Stimulated activated CD4-positive, alpha-beta T cell treated with anti-CD3 and anti-CD28 coated beads, TNF-alpha, amount 100 ng/mL, for 1 hour (primary cell): ENCODE measurements at places on chromosomes 5 and 9.

DNA sequence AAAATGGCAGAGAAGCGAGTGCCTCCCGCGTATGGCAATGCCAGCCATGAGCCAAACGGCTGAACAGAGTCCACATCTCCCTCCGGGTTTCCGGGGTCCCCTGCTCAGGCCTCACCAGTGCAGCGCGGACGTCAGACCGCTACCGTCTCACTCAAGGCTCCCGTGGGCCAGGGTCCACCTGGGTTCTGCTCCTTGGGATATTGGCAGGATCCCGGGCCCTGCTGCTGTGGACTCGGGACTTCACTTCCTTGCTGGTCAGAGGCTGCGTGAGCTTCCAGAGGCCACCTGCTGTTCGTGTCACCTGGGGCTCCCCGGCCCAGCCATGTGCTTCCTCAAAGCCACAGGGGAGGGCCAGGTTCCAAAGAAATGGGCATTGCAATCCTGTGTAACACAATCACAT is 38.4 kb upstream of the CLPTM1L start:
- no peak for DNase-seq

DNA sequence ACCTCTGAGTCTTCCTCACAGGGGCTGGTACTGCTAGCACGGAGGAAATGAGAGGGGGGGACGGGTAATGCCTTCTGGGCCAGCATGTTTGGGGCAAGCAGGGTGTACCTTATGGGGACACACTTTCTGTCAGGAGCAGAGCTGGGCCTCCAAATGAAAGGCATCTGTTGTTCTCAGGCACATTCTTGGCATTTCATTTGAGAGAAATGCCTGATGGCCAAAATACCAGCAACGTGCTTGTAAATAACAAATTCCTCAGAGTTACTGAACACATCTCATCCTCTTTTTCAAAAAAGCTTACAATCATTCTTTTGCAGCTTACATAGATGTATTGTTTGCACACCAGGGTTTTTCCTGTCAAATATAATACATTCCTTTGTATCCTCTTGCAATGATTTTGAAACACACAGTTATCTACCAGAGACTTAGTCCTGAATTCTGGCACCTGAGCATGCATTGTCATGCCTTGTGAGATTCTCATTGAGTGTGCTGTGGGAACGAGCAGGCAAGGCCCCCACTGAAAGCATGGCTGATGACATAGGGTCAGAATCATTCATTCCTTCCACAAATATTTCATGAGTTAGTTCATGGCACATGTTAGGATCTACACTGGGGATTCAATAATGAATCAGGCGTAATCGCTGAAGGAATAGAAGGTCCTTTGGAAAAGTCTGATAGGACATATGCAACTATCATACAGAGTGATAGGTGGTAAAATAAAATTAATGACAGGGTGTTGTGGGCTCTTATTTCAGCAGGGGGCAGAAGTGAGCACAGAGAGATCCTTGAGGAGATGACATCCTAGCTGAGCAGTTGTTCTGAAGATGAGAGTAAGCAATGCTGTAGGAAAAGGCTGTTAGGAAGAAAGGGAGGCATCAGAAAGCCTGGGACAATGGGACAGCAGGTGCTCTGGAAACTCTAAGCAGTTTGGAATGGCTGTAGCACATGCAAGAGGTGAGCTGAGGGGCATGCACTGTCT is 260.9 kb upstream of the TUT7 start:
- DNase-seq = no peak

GRCh38 chr5:178271726-178272479 is 39.3 kb upstream of the PHYKPL start:
- DNase-seq = no peak

DNA sequence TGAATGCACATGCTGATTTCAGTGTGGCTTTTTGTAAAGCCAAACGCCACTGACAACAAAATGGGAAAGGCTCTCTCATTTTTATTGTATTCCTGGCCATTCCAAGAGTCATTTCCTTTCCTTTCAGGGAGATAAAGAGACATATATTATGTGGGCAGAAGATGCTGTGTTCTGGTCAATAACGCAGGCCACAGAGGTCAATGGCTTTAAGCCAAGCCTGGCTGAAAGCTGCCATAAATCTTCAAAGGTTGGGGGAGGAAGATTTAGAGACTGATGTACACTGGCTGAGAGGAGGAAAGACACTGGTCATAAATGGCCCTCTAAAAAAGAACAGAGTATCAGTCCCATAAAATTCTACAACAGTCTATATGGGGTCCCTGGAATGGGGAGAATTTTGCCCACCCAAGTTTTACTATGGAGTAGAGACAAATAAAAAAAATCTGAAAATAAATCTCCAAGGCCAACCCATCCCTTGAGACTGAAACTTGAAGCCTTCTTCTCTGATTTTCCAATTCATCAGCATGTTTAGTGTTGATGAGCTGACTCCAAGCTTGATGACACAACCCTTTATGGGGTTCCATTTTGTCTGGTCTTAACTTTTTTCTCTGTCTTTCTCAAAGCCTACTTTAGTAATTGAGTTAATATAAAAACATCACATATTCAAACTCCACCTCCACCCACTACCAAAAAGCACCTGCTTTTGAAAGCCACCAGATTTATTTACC is 152.1 kb upstream of the SLC24A2 start:
- no peak for DNase-seq

DNA sequence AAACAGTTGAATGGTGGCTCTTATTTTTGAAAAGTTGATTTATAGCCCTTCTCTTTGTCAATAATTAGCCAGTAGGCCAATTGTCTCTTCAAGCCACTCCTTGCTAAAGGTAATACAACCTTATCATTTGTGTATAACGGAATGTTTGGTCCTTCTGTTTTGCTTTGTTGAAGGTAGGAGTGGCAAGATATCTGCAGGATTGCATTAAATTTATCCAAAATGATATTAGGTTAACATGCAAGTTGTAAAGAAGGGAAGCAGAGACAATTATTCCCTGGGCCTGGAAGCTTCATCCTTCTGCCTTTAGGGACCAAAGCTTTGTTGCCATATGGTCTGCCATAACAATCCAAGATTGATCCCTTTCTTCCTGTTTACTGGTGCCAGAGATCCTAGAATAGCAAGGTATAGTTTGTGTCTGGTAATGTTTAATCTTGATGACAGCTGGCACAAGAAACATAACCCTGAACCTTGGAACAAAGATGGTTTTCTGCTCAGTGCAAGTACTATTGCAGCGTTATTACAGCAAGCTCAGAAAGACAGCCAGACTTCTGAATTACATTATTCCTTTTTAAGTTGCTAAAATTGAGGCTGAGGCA is 15.5 kb upstream of the FSD1L start:
- DNase-seq = no peak

GRCh38 chr9:34114436-34114835 is 12.1 kb downstream of the DCAF12 start:
- no peak for DNase-seq

- no peak for DNase-seq
Measured at GRCh38 chr9:84897362-84898094, 228.0 kb downstream of the NTRK2 start.

DNA sequence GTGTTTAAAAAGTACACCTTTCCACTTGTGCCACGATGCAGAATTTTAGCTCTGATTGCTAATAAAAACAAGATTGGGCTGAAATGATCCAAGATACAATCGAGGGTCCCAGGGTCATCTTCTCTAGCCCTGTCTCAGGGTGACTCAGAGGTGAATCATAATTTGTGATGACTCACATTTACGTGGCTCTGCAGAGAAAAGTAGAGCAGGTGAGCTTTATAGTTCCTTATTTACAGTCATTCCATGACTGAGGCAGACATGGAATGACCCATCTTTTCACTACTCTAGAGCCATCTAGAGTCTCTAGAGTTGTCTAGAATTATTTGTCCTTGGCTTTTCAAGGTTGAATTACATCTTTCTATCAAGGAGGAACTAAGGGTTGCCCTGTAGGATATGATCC is 155.2 kb downstream of the GAS1 start:
- DNase-seq = no peak

DNA sequence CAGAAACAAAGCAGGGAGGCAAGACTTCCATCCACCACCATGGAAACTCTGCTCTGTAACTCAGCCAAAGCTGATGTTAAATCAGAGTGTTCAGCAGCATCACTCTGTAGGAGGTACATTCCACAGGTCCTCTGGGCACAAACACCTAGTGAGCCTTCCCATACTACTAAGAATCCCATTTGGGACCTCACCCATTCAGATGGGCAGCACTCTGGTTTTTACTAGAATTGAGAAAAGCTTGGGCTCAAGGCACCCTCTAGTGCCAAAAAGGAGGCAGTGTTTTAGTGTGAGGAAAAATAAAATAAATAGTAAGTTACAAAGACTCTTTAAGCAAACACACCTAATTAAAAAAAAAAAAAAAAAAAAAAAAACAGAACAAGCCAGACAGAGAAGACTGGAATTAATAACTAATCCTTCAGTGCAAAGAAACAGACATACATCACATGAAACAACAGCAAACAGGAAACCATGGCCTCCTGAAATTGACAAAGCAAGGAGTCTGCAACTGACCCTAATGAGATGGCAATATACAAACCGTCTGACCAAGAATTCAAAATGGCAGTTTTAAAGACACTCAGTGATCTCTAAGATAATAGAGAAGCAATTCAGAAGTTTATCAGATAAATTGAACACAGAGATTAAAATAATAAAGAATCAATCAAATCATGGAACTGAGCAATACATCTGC is 159.5 kb downstream of the GNA14 start:
- DNase-seq = no peak

- no peak for DNase-seq
Measured at GRCh38 chr9:83656952-83657351, 34.0 kb downstream of the IDNK start.

DNA sequence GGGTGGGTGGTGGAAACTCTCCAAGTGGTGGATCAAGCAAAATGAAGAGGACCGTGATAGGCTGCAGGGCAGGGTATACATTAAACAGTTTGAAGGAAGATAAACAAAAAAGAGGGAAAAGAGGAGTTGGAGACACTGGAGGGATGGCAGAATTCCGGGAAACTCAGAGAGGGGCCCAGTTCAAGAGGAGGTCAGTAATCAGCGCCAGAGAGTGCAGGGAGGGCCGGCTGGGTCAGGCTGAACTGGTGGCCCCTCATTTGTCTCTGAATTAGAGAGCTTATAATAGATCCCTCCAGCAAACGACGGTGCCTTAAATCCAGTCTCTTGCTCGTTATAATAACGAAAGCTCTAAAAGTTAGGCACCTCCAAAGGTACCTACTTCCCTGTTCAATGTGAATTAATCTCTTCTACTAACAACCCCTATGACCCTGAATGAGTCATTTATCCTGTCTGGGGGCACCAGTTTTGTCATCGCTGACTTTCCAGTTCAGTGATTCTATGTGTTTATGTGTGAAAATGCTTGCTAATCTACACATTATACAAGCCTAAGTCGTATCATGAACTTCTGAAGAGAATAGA is 2.4 kb upstream of the ZSWIM6 start:
- no peak for DNase-seq

GRCh38 chr5:3282841-3283240 is 312.8 kb upstream of the IRX1 start:
- DNase-seq = no peak

- DNase-seq = no peak
Measured at GRCh38 chr5:5881294-5881693, 458.8 kb downstream of the ICE1 start.
